ENCODE measurements at places on chromosomes 2 and 18. TPM values are rescaled to one million over a fixed set of nuclear protein-coding genes. Genes with fewer than 3 reads are reported as not detected.

DNA sequence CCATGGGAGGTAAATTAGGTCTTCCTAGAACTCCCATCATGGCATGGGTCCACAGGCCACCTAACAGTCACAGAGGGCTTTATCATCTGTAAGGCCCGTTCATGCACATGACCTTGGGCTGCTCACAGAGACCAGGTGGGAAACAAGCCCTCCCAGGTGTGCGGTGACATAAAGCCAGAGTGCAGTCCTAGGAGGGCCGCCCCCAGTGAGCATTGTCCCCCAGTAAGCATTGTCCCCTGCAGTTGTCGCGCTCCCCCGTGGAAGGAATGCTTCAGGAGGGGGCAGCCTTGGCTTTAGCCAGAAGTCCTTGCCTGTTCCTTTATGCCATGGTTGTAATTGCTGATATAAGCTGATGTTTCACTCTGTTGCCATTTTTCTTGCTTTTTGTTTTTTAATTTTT lies 41.7 kb upstream of the LYPD6B start:
- DNase-seq = no peak

The MALL gene
- 20.8 TPM for total RNA-seq

GRCh38 chr2:23601301-23601965 lies 216.5 kb downstream of the KLHL29 start:
- DNase-seq = no peak

The USP37 gene
- 13.9 TPM for total RNA-seq

- DNase-seq = no peak
These were observed 261.0 kb downstream of the ZNF516 start for GRCh38 chr18:76233876-76234675.

GRCh38 chr2:171146633-171147032 lies 14.1 kb downstream of the TLK1 start:
- DNase-seq = no peak

GRCh38 chr2:98507891-98508708 lies 63.4 kb downstream of the INPP4A start:
- no peak for DNase-seq

DNA sequence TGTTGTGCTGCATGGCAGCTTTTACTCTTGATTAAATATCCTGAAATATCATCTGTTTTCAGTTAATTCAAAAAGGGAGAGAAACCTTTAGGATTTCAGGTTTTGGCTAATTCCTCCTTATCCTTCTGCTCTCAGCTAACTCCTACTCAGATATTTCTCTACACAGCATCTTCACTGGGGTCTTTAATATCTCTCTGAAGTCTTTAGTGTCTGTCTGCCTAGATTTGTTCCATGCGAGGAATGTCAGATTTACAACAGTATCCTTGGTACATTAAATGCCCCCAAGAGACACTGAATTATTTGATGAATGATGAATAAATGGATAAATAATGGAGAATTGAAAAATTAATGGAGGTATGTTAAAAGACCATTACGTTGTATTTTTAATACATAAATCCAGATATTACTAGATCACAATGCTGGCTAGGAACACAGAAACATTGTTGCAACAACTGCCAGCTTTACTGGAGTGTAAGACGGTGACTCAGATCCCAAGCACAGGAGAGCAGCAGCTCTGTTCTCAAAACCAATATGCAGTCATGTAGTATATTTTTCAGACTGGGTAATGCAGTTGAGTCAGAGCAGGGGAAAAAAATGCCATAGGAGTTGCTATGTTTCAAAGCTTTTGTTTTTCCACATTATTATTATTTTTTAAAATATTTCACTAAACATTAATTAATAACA lies 388.0 kb upstream of the SYT4 start:
- DNase-seq = no peak

DNA sequence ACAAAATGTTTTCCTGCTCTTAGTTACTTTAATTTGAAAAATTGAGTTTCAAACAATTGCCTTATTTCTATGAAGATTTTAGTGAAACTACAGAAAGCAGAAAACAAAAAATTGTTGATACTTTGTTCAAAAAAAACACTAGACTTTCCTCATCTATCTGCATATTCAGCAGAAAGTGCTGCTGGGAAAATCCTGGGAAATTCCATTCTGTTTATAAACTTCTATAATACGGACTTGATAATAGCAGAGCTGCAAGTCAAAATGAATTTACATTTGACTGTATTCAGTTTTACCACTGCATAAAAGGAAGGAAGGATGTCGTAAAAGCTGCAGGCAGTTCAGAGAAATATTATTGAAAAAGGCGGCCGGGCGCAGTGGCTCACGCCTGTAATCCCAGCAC lies 24.9 kb upstream of the ERICH2 start:
- DNase-seq = no peak

The TWIST2 gene
- total RNA-seq = 73.9 TPM

The DCDC2C gene
- not detected for total RNA-seq

The C2orf15 gene
- total RNA-seq = 0.32 TPM

DNA sequence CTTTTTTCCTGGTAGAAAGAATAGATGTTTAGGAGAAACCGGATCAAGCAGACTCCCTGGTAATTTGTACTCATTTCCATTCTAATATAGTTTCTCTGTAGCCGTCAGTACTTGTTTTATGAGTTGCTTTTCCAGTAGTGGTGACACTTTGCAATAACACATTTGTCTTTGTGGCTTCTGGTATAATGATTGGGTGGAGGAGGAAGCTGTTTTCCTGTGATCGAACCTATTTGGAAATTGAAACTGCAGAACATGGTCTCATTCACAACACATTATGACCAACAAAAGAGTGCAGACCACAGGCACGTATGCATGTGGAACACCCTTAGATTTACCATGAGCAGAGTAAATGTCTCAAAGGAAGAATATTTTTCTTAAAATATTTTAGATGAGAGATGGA lies 7.6 kb upstream of the SERPINB12 start:
- DNase-seq = no peak

GRCh38 chr2:119367472-119368099 lies 809 bp downstream of the DBI start:
- DNase-seq = no peak

DNA sequence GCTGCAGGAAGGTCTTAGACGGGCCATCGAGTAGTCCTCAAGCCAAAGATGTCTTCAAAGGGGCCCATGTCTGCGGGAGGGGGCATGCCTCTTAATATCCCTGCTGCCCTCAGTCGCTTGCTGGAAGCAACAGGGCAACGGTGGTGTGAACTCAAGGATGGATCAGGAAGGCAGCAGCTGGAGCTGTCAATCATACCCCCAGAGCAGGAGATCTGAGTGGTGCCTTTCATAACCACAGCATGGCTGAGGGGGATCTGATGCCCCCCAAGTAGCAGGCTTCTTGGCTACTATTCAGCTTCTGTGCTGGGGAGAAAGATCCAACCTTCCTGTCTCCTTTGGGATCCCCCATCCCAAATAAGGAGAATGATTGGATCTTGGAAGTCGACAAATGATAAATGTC lies 46.4 kb downstream of the INSIG2 start:
- DNase-seq = no peak

DNA sequence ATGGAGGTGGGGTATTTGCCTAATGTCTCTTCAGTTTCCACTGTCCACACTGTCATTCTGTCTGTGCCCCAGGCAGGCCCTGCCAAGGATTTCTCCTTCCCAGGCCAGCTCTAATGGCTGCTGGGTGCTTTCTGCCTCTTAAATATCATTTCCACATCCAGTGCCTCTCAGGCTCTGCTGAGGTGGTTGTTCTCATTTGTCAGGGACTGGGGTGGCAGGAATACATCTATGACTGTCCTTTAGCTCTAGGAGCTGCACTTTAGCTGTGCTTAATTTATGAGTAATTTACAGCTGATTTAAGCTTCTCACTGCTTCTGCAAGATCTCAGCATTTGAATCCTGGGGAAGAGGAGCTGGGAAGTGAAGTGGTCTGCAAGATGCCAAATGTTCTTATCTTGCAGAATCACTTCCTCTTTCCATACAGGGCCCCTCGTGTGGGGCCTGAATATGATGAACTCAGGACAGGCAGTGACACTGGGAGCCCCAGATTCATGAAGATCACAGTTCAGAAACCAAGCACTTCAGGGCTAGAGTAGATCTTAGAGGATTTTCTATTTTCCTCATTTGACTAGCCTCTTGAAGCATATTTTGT lies 150.2 kb downstream of the FSHR start:
- no peak for DNase-seq

DNA sequence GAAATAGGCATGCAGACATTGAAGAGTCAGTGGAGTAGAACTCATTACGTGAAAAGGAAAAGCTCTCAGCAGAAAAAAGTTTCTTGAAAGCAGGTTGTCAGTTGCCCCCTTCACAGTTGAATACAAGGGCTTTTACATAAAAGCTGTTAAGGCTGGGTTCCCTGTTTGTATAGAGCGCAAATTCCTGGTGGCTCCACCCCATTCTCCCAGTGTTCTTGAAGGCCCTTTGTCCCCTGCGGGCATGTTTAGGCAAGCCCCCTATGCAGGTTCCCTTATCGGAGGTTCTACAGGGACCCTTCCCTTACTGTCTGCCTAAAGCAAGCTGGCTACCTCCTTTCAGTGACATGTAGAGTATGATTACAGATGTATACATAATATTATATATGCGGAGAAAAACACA lies 497.2 kb upstream of the SYT4 start:
- DNase-seq = no peak

- DNase-seq = no peak
These were observed 312.1 kb downstream of the TMX3 start for GRCh38 chr18:68402784-68403183.

The TSN gene
- 50.1 TPM for total RNA-seq

The CLEC4F gene
- 0.48 TPM for total RNA-seq

DNA sequence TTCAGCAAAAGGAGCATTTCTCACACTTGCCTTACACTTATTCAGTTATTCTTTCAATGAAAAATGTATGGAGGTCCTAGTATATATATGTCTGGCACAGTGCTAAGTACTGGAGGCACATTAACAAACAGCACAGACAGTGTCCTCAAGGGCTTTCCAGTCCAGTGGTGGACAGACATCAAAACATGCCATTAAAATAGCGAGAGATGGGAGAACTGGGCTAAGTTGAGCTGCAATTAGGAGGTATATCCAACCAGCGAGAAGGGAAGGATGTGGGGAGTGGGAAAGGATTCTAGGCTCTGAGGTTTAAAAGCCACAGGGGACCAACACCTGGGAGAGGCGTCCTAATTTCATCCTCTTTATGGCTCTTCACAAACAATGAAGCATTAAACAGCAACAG lies 127.5 kb upstream of the TTC39C start:
- no peak for DNase-seq

The SIGLEC15 gene
- 0.32 TPM for total RNA-seq

DNA sequence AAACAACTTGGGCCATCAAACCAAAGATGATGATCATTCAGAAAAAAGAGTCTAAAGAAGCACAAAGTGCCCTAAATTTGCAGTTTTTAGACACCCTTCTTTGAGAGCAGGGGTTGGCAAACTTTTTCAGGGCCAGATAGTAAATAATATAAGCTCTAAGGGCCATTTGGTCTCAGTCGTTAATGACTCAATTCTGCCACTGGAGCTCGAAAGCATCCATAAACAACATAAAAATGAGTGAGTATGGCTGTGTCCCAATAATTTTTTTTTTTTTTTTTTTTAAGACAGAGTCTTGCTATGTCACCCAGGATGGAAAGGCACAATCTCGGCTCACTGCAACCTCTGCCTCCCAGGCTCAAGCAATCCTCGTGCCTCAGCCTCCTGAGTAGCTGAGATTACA lies 152.3 kb downstream of the DTNB start:
- DNase-seq = no peak

The SLC35F6 gene
- total RNA-seq = 65.5 TPM

The PAIP2B gene
- 1.3 TPM for total RNA-seq

DNA sequence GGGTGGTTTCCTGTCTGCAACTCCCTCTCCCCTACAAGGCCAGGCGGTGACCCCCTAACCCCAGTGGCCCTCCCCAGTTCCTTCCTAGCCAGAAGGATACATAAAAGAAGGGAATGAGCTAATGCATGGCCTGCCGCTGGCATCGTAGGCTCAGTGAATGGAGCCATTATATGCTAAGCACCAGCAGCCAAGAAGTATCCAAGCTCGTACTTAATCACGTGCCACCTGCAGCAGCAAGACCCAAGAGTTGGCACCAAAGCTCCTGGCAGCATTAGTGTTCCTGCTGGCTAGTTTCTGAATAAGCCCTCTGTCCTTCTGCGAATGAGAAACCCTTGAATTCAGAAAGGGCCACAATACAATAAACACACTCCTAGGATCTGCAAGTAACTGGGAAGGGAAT lies 4.3 kb downstream of the DBI start:
- no peak for DNase-seq

The SPOPL gene
- 19.9 TPM for total RNA-seq

The ATOH8 gene
- 69.4 TPM for total RNA-seq
